ENCODE measurements at places on chromosomes 16 and 17. TPM values are rescaled to one million over a fixed set of nuclear protein-coding genes. Genes with fewer than 3 reads are reported as not detected.

Gene TLCD1
- 10.2 TPM for total RNA-seq

Gene KRTAP1-5
- not detected for total RNA-seq

- no peak for DNase-seq
Observed at GRCh38 chr16:75262104-75262799, 10.8 kb upstream of the BCAR1 start.

DNA sequence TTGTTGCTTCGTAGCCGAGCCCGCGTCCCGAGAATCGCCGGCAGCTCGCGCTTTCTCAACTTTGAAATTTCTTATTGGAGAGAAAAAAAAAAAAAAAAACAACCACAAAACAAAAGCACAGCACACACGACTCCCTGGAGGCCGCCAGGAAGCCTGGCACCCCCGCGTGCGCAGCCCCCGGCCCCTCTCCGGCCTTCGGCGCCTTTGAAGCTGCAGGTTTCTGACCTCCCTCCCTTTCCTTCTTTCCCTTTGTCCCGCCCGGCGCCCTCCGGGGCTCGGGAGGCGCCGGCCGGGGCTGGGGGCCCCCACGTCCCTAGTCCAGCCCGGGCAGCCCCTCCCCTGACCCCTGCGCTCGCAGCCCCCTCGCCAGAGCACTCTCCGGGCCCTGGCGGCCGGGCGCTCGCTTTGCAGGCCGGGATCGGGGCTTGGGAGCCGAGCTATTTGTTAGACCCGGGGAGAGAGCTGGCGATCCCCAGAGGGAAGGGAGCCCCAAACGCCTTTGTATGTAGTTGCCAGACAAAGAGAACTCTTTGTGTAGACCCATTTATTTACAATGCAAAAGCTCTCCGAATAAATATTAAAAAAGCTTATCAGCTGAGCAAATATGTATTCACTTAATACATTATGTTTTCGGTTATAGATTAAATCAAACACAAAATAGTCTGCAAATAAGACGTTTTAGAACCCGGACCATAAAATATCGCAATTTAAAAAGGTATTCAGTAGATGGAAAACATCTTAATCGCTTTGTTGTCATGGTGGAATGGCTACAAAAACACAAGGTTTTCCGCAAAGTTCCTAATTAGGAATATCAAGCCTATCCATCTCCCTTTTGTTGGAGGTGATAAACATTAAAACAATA is 2.3 kb downstream of the BAHCC1 start:
- DNase-seq = no peak

All from activated naive CD4-positive, alpha-beta T cell treated with anti-CD3 and anti-CD28 coated beads, Interleukin-2, amount 50 U/mL, for 72 hours (primary cell).